ENCODE measurements at places on chromosomes 12 and 14.

DNA sequence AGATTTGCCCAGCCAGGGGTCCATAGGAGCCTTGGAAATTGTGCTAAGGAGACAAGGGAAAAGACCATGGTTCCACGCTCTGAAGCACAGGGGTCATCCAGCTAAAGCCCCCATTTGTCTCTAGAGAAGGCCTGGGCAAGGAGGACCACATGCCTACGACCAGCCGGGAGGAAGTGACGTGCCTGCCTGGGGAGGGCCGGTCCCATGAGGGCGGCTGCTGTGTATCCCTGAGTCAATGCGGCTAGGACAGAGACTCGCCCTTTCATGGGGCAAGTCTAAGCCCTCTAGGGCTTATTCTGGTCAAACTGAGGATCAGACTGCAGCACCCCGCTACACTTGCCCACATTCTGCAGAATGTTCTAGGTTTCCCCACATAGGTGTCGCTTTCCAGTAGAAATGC is 20.6 kb upstream of the RIN3 start:
- DNase-seq, result no peak

- DNase-seq, result peak; percentile 22
These were observed 26.9 kb downstream of the WBP11 start for GRCh38 chr12:14776236-14776961.

DNA sequence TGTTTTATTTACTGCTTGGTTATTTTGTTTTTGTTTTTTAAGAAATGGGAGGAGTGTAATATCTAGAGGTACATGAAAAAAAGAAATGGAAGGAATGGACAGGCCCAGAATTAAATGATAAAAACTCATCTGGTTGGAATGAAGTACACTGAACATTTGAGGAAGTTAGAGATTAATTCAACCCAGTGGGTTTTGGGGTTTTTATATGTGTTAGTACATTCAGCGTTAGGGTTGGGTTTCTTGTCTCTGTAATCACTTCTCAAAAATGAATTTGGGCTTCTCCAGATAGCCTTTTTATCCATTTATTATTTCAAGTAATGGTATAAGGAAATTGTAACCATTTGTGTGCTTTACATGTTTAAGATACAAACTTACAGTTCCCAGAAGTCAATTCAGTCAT is 19.5 kb upstream of the NUP107 start:
- peak; percentile 42 for DNase-seq

- DNase-seq, result no peak
These were observed 19.5 kb downstream of the PRKAB1 start for GRCh38 chr12:119687406-119687805.

GRCh38 chr12:68505970-68506369 is 104.7 kb upstream of the RAP1B start:
- peak; percentile 87 for DNase-seq

GRCh38 chr12:80936353-80936641 is 1.4 kb downstream of the LIN7A start:
- no peak for DNase-seq

Measured in MV-4-11 (cell line).